Stomach (tissue), 19 donors: ENCODE measurements at places on chromosomes 3 and 15. TPM values are rescaled to one million over a fixed set of nuclear protein-coding genes. Genes with fewer than 3 reads are reported as not detected.

Gene ALDH1A2
- not detected for total RNA-seq

Gene KIAA1143
- total RNA-seq: 15.6 TPM

Gene ISLR
- total RNA-seq: 28.6 TPM

Gene DOCK3
- total RNA-seq: 0.72 TPM

Gene FOXB1
- not detected for total RNA-seq

Gene LRRC49
- total RNA-seq: 1.2 TPM

Gene CPN2
- not detected for total RNA-seq
